ENCODE measurements at places on chromosomes 4 and X. TPM values are rescaled to one million over a fixed set of nuclear protein-coding genes. Genes with fewer than 3 reads are reported as not detected.

GRCh38 chr4:23091711-23092110 lies 399.0 kb downstream of the GBA3 start:
- no peak for DNase-seq

GRCh38 chrX:151815398-151815797 lies 80.9 kb downstream of the CNGA2 start:
- no peak for DNase-seq

GRCh38 chr4:112502871-112503270 lies 13.1 kb downstream of the NEUROG2 start:
- no peak for DNase-seq

DNA sequence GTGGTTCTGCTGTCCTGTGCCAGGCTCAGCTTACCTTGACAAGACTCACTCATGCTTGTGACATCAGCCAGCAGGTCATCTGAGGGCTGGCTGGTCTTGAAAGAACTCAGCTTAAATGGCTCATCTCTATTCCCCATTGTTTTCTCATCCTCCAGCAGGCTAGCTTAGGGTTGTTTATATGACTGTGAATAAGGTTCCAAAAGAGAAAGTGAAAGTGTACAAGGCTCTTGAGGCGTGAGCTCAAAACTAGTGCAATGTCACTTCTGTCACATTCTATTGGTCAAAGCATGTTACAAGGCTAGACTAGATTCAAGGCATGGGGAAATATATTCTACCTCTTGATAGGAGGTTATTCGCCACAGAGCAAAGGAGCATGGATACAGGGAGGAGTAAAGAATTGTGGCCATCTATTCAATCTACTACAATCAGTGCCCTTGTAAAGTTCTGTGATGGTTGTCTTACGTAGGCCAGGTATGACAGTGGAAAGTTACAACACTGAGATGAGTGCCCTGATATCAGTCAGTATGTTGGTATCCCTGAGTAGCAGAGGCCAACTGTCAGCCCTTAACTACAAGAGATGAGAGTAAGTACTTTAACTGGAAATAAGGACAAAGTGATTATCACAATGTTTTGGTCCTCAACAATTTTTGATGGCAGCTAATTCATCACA lies 19.8 kb upstream of the TMLHE start:
- no peak for DNase-seq

DNA sequence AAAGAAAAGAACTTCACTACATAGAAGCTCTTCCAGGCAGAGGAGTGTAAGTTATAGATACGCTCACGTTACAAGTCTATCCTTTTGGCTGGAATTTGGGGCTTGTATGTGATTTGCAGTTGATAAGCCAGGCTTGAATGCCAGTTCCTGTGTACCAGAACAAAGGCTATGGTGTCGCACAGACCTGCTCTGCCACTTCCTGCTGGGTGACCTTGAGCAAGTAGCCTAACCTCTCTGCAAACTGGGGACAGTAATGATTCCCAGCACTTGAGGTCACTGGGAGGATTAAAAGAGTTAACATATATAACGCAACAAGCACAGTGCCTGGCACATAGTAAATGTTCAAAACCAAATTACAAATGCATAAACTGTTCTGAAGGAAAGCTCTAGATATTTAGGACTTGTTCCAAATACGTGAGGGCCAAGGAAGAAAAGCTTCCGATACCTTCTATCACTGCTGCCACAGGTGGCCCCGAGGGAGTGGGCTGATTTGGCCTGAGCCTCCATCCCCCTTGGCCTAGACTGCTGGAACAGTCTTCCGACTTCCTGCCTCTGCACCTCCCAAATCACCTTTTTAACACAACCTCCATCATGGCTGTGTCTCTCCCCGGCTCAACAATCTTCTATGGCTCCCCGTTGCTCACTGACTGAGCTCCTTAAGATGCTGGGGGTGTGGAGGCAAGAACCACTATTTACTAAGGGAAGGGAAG lies 1.3 kb upstream of the SOWAHD start:
- no peak for DNase-seq

GRCh38 chr4:6222761-6223292 lies 22.5 kb upstream of the JAKMIP1 start:
- no peak for DNase-seq

GRCh38 chrX:123476611-123477219 lies 256.1 kb downstream of the THOC2 start:
- no peak for DNase-seq

DNA sequence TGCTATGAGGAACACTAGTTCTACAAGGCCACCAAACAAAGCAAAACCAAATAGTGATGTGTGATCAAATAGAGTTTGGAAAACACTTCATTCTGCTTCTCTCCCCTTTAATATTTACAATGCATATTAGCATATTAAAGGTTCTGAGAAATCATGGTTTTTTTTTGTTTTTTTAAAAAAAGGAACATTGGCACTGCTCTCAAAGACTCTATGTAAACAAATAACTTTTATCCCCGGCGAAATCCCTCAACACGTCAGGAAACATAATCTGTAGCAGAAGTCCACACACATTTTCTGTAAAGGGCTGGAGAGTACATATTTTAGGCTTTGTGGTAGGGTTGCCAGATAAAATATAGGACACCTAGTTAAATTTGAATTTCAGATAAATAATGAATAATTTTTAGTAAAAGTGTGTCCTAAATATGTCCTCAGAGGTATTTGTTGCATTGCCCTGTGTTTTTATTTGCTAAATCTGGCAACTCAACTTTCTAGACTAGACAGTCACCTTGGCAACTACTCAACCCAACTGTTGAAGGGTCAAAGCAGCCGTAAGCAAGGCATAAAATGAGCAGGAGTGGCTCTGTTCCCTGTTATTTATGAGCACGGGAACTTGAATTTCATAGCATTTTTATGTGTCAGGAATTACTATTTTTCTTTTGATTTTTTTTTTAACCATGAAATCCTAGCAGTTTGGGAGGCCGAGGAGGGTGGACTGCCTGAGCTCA lies 8.6 kb downstream of the SPATA4 start:
- DNase-seq: no peak

GRCh38 chr4:66949419-66949818 lies 595.9 kb downstream of the CENPC start:
- no peak for DNase-seq

GRCh38 chr4:145731028-145731427 lies 51.1 kb downstream of the C4orf51 start:
- DNase-seq: no peak

DNA sequence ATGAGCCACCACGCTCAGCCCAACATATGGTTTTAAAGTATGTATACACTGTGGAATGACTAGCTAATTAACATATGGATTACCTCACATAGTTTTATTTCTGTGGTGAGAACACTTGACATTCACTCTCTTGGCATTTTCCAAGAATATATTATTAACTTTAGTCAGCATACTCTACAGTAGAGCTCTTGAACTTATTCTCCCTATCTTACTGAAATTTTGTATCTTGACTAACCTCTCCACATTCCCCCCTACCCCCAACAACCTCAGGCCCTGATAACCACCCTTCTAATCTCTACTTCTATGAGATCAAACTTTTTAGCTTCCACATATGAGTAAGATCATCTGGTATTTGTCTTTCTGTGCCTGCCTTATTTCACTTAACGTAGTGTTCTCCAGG lies 38.6 kb upstream of the AGA start:
- no peak for DNase-seq

DNA sequence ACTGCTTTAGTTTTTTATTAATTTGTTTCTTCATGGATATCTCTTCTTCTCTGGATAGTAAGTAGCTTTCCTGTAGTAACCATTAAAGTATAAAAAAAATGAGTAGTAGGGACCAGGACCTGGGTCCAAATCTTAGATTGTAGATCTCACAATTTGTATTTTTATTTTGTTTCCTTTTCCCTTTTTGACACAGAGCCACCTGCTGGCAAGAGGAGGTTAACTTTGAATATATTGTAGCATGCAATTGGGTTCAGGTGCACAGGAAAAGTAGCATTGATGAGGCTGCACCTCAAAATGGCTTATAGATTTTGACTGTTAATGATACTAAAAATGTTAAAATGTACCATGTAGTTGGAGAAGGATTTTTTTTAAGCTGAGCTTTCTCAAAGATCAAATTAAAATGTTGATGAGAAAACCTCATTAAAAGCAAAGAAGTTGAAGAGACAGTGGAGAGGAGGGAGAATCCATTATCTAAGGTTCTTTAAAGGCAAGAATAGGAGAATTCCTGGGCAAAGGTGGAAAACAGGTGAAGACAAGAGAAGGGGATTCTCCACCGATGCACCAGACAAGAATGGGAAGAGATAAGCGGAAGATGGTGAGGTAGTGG lies 48.3 kb upstream of the HPGDS start:
- DNase-seq: no peak

- no peak for DNase-seq
Observed at GRCh38 chrX:13194291-13195103, 125.4 kb downstream of the ATXN3L start.

GRCh38 chrX:115553171-115553570 lies 7.8 kb upstream of the PLS3 start:
- no peak for DNase-seq

GRCh38 chrX:129791961-129792570 lies 12.3 kb downstream of the SASH3 start:
- no peak for DNase-seq

- DNase-seq: no peak
Observed at GRCh38 chr4:139655116-139655515, 10.5 kb upstream of the MGST2 start.

GRCh38 chrX:37468124-37468739 lies 103.2 kb upstream of the LANCL3 start:
- DNase-seq: no peak

- DNase-seq: no peak
Observed at GRCh38 chrX:141220342-141221008, 21.8 kb downstream of the SPANXC start.

- no peak for DNase-seq
Observed at GRCh38 chr4:71240094-71240493, 98.7 kb upstream of the SLC4A4 start.

GRCh38 chr4:182126096-182126495 lies 117.1 kb upstream of the TENM3 start:
- DNase-seq: no peak

DNA sequence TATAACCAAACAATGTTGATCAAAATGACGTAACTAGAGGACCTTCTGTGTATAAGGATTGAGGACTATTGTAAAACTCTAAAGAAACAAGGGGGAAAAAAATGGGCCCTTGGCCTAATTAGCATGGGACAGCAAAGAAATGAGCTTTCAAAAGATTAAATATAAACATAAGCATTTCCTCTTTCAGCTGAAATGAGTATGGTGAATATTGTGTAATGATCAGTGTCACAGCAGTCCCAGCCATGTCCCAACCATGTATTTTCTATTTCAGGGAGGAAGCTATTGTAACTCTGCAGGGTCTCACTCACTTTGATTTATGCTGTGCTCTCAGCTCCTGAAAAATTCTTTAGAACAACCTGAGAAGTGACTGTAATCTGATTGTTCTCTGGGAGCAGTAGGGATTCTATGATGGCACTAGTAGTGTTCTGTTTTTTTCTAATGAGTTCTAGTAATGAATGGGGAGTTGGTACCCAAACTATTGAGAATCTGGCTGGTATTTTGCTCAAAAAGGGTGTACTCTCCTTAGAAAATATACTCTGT lies 25.8 kb downstream of the ANXA10 start:
- no peak for DNase-seq

DNA sequence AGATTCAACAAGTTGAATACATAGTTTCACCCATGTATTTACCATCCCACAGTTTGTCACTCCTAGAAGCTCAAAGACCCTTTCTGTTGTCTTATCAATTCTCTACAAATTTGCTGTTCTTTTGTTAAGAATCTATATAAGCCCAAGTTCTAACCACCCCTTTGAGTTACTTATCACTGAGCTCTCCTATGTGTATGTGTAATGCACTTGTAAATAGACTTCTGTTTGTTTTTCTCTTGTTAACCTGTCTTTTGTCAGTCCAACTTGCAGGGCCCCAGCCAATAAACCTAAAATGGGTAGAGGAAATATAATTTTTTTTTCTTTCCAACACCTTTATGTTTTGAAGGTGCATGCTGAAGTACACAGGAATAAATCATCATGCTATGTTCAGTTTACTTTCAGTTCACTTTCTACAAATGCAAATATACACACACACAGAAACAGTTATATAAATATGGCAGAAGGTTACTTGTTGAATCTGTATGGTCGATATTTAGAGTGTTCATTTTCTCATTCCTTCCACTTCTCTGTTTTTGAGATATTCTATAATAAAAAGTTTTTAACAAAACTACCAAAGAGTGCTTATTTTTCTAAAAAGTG lies 22.3 kb upstream of the CLOCK start:
- DNase-seq: no peak

DNA sequence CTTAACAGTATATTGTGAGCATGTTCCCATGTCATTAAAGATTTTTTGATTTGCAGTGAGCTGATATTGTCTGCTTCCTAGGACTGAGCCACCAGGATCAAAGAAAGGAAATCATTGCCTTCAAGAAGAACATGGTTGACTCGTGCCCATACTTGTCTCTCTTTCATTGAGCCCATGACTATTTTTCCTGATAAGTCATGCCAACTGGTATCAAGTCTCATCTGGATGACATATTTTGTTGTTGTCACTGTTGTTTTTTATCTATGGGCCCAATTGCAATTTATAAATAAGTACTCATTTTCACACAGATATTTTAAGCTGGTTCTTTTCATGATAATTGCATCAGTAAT lies 10.2 kb upstream of the RHOH start:
- DNase-seq: no peak

- no peak for DNase-seq
Observed at GRCh38 chr4:138555584-138555983, 313.4 kb upstream of the SLC7A11 start.

DNA sequence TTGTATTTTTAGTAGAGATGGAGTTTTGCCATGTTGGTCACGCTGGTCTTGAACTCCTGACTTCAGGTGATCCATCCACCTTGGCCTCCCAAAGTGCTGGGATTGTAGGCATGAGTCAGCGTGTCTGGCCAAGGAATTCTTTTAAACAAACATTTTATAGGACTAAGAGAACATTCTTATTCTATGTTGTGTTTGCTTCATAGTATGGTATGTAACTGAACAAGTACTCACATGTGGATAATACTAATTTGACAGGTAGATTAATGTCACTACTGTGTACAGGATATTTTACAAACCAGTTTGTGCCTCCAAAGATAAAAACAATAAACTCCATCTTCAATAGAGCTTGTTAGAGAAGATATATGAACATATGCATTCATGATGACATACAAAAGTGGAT lies 1353.4 kb downstream of the PCDH7 start:
- DNase-seq: no peak

- DNase-seq: no peak
Observed at GRCh38 chr4:27123769-27124124, 263.1 kb downstream of the STIM2 start.

IL1RAPL1 gene
- total RNA-seq: 3.1 TPM

RS1 gene
- not detected for total RNA-seq

ELK1 gene
- 20.9 TPM for total RNA-seq

PIGA gene
- total RNA-seq: 2.5 TPM

CCNB3 gene
- total RNA-seq: 0.11 TPM

XAGE1B gene
- total RNA-seq: not detected

FOXP3 gene
- total RNA-seq: not detected
